Fibroblast of skin of left biceps (primary cell): ENCODE measurements at places on chromosomes 16 and 17.

DNA sequence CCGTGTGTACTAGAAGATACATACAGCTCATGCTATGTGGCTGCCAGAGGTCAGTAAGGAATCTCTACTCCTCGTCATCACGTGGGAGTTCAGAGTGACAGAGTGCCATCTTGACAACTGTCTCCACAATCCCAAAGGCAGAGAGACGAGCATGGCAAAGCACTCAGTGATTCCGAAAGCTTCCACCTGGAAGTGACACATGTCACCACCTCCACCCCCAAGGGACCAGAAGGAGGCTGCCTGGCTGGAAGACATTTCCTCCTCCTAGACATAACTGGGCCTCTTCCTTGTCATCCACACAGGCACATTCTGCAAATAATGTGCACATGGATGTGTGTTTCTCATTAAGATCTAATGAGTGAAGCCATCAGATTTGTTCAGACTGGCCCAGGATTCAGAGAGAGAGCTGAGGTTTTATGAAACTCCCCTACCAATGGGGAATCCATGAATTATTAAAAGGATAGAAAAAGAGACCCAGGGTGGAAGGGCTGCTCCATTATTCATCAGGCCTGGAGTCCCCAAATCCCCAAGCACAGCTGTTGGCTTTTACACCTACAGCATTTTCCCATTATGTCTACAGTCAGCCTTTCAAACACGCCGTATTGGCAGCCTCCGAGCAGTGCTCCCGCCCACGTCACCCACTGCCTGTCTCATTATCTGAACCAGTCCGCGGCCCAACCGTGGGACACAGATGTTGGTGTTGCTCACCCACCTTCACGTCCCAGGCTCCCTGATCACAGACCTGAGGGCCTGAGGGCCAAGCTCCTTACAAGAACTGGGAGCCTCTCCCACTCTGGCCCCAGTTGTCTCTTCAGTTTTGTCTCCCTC is 3.3 kb upstream of the CACNG5 start:
- DNase-seq, result no peak

GRCh38 chr17:8163978-8164814 is 1.4 kb upstream of the VAMP2 start:
- DNase-seq, result no peak

- DNase-seq, result no peak
Observed at GRCh38 chr16:48433850-48434530, 48.8 kb upstream of the SIAH1 start.

DNA sequence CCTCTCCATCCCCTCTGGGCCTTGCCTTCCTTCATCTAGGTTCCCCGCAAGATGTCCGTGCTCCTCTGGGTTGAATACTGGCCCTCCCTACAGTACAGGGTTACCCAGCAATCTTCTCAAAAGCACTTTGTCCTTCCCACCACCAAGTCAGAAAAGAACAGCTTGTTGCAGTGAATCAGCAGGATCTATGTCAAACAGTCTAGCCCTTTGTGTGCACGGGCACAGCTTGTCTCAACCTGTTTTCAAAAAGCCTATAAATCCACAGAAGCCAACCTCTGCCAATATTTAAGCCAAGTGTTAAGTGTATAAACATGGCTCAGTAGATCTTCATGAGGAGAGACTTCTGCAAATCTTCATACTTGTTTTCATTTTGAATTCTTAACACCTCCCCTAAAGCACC is 25.2 kb downstream of the C17orf67 start:
- DNase-seq, result no peak

DNA sequence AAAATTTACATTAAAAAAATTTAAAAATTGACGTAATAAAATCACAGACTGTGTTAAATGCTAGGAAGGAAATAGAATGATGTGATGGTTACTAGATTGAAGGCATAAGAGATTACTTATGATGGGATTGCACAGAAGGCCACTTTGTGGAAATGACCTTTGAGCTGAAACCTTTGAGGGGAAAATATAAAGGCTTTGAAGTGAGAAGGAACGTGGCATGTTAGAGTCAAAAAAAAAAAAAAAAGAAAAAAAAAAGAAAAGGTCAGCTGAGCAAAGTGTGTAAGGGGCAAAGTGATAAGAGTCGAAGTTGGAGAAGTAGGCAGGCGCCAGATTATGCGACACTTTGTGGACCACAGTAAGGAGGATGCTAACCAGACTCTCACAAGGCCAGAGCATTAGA is 3.6 kb upstream of the PSMD11 start:
- DNase-seq, result no peak

GRCh38 chr16:11074131-11074530 is 129.8 kb downstream of the CLEC16A start:
- DNase-seq, result no peak

DNA sequence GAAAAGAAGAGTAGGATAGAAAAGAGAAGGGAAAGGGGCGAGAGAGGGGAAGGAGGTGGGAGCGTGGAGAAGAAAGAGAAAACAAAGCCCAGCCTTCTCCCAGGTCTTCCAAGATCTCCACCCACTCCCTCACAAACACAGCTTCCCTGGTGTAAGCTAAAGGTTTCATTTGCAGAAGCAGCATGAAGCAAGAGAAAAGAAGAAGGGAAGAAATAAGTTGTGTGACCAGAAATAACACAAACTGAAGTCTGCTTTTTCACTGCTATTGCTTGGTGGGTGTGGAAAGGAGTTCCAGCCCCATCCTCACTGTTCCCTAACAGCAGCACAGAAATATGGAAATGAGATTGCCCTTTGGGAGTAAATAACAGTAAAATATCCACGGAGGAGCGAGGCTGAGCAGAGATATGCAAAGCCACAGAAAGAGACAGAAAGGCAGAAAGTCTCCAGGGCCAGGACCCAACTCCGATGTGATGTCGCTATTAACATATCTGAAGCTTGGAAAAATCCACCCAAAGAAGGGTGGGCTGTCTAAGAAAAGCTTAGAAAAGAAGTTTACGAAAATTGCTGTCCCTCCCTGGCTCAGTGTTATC is 10.3 kb upstream of the GAS7 start:
- DNase-seq, result no peak
